Activated T-helper 17 cell treated with anti-CD3 and anti-CD28 coated beads, Interleukin-2, amount 50 U/mL, for 72 hours (primary cell): ENCODE measurements at places on chromosomes 12 and 14.

GRCh38 chr14:93543766-93544165 is 113.0 kb downstream of the UNC79 start:
- no peak overlapping the region for H3K27ac ChIP-seq
- no peak overlapping the region for H3K4me3 ChIP-seq
- no peaks in the 10 kb centered on the region for H3K36me3 ChIP-seq
- H3K27me3 ChIP-seq, result peaks cover 40% of the 10 kb centered on the region
- ATAC-seq, result no peak
- no peaks in the 10 kb centered on the region for H3K4me1 ChIP-seq

DNA sequence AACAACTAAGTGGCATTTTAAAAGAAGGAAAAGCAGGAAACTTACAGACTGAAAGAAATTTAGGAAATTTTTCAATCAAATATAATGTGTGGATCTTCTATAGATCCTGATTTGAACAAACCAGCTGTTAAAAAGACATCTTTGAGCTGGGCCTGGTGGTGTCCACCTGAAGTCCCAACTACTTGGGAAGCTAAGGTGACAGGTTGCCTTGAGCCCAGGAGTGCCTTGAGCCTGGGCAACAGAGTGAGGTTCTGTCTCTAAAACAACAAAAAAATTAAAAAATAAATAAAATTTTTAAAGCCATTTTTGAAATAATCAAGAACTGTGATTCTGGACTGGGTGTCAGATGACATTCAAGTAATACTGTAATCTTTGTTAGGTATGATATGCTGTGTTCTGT is 7.0 kb downstream of the CKAP4 start:
- no peak for ATAC-seq
- H3K4me3 ChIP-seq, result no peak overlapping the region
- H3K27me3 ChIP-seq, result no peaks in the 10 kb centered on the region
- peaks cover 10% of the 10 kb centered on the region for H3K4me1 ChIP-seq

GRCh38 chr12:29072631-29073030 is 76.4 kb upstream of the FAR2 start:
- H3K4me3 ChIP-seq, result no peak overlapping the region
- no peak for ATAC-seq
- peaks cover 28% of the 10 kb centered on the region for H3K27me3 ChIP-seq
- H3K4me1 ChIP-seq, result no peaks in the 10 kb centered on the region
- H3K36me3 ChIP-seq, result no peaks in the 10 kb centered on the region
- H3K27ac ChIP-seq, result no peak overlapping the region

DNA sequence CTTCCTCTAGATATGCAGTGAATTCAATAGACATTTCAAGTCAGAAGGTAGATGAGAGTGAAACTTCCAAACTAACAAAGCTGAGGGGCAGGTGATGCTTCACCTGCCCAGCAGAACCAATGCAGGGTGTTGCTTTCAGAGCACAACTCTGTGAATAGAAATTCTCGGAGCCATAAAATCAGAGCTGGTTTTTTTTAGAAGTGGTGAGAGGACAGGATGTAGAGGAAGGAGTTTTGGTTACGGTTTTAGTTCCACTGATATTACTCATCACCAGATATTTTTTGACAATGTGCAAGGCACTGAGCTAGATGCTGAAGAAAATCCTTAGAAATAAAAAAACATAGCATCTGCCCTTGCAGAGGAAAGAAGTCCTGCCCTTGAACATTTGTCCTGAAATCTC is 62.2 kb downstream of the BMP4 start:
- ATAC-seq, result peak; percentile 43
- no peaks in the 10 kb centered on the region for H3K36me3 ChIP-seq
- H3K4me1 ChIP-seq, result no peaks in the 10 kb centered on the region
- peaks cover 16% of the 10 kb centered on the region for H3K27me3 ChIP-seq
- no peak overlapping the region for H3K4me3 ChIP-seq
- H3K27ac ChIP-seq, result no peak overlapping the region

GRCh38 chr14:22479132-22479531 is 109.9 kb downstream of the DAD1 start:
- no peaks in the 10 kb centered on the region for H3K27me3 ChIP-seq
- no peaks in the 10 kb centered on the region for H3K4me1 ChIP-seq
- no peak for ATAC-seq
- H3K27ac ChIP-seq, result no peak overlapping the region

GRCh38 chr12:76020731-76021672 is 10.6 kb downstream of the PHLDA1 start:
- peaks cover 29% of the 10 kb centered on the region for H3K4me1 ChIP-seq
- peak overlapping the region; percentile 100 for H3K27ac ChIP-seq
- peak; percentile 84 for ATAC-seq
- H3K4me3 ChIP-seq, result peak overlapping the region; percentile 79
- no peaks in the 10 kb centered on the region for H3K27me3 ChIP-seq
- peaks cover 12% of the 10 kb centered on the region for H3K36me3 ChIP-seq

- H3K4me1 ChIP-seq, result no peaks in the 10 kb centered on the region
- H3K36me3 ChIP-seq, result no peaks in the 10 kb centered on the region
Measured at GRCh38 chr12:94059394-94060368, 88.7 kb upstream of the PLXNC1 start.

- no peaks in the 10 kb centered on the region for H3K4me1 ChIP-seq
- no peaks in the 10 kb centered on the region for H3K36me3 ChIP-seq
- H3K27me3 ChIP-seq, result peaks cover 8% of the 10 kb centered on the region
- no peak for ATAC-seq
- H3K4me3 ChIP-seq, result no peak overlapping the region
- no peak overlapping the region for H3K27ac ChIP-seq
Measured at GRCh38 chr12:115798309-115798917, 479.1 kb downstream of the MED13L start.

DNA sequence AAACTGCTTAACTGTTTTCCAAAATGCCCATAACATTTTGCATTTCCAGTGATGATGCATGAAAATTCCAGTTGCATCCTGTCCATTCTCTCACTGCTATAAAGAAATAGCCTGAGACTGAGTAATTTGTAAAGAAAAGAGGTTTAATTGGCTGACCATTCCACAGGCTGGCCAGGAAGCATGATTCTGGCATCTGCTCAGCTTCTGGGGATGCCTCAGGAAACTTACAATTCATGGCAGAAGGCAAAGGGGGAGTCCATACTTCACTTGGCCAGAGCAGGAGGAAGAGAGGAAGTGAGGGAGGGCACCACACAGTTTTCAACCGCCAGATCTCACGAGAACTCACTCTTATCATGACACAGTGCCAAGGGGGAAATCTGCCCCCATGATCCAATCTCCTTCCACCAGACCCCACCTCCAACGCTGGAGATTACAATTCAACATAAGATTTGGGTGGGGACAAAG is 18.2 kb upstream of the CLEC2D start:
- peak; percentile 57 for ATAC-seq
- H3K27me3 ChIP-seq, result no peaks in the 10 kb centered on the region
- peak overlapping the region; percentile 90 for H3K27ac ChIP-seq

GRCh38 chr14:104282332-104283196 is 144.2 kb downstream of the KIF26A start:
- ATAC-seq, result no peak
- no peak overlapping the region for H3K27ac ChIP-seq
- peaks cover 11% of the 10 kb centered on the region for H3K27me3 ChIP-seq
- H3K4me1 ChIP-seq, result no peaks in the 10 kb centered on the region

DNA sequence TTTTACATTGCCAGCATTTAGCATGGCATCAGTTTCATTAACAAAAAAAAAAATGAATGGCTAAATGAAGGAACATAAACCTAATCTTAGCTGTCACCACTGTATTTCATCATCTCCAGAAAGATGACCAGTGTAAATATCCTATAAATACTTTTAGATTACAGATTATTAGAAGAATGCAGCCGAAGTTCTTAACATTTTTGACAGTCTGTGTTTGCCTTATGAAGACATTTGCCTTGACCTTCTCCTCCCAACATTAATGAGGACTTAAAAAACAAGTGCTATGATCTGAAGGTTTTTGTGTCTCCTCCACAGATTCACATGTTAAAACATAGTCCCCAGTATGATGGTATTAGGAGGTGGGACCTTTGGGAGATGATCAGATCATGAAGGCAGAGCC is 253.0 kb downstream of the SNAPC1 start:
- no peak for ATAC-seq
- H3K27ac ChIP-seq, result no peak overlapping the region
- H3K4me1 ChIP-seq, result no peaks in the 10 kb centered on the region
- no peaks in the 10 kb centered on the region for H3K36me3 ChIP-seq
- H3K27me3 ChIP-seq, result peaks cover 14% of the 10 kb centered on the region
